ENCODE measurements at places on chromosomes 1 and 21. TPM values are rescaled to one million over a fixed set of nuclear protein-coding genes. Genes with fewer than 3 reads are reported as not detected.

KCNK1 gene
- 12.9 TPM for total RNA-seq

NBPF20 gene
- total RNA-seq = 7.3 TPM

CD84 gene
- total RNA-seq = 10.1 TPM

THEM5 gene
- total RNA-seq = not detected

CD5L gene
- not detected for total RNA-seq

NECTIN4 gene
- total RNA-seq = 0.06 TPM

GNAT2 gene
- total RNA-seq = 0.33 TPM

IFI44 gene
- total RNA-seq = 33.6 TPM

LDLRAD1 gene
- not detected for total RNA-seq
